Progenitor cell of endocrine pancreas (in vitro differentiated cells): ENCODE measurements at places on chromosomes 1 and 21.

- no peak for DNase-seq
These were observed 103.6 kb upstream of the COL6A1 start for GRCh38 chr21:45877821-45878469.

DNA sequence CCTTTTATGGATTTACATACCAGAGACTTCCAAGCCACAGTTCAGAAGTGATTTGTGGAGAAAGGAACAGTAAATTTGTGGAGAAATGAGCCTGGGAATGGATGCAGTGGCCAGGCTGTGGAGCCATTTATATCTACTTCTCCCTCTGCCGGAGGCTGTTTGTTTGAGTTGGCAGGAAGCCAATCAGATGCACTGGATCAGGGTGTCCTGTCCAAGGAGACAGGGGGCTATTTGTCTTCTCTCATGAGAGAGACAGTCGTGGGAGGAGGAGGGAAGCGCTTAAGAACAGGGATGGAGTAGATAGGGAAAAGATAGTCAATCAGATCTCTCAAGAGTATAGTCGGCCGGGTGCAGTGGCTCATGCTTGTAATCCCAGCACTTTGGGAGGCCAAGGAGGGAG, 2.8 kb upstream of the HAPLN2 start:
- DNase-seq, result no peak

DNA sequence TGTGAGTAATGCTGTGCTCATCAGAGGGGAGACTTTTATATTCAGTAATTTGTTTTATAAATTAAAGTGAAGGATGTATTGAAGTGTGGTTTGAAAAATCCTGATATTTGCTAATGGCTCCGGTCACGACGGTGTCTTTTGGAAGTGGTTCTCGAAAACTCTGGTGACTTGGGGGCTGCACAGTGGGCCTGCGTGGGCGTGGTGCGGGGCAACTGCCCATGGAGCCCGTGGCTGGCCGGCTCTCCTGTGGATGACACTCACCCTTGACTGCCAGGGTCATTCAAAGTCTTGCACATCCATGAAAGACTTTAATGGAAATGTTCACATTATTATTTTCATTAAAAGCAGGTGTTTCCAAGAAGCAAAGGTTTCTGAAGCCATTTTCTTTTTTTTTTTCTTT, 7.7 kb downstream of the FAAP20 start:
- no peak for DNase-seq

DNA sequence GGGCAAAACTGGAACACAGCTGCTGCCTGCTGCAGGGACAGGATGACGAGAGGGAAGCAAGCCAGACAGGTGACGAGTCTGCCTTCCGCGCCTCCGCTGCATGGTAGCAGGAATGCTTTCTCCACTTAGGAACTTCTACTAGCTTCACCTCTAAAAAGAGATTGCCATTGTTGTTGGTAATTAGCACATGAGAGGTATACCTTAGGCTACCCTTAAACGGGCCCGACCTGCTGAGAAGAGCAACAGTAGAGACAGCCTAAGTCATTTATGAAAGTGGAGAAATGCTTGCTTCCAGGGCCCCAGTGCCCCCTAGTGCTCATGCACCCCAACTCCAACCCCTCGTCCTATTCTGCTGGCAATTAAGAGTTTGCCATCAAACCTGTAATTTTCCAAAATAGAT, 96.9 kb upstream of the AKT3 start:
- DNase-seq, result no peak

- DNase-seq, result no peak
These were observed 76.4 kb upstream of the MARK1 start for GRCh38 chr1:220451532-220451931.

- DNase-seq, result no peak
These were observed 1.4 kb downstream of the ZMYM6 start for GRCh38 chr1:35030338-35030737.

DNA sequence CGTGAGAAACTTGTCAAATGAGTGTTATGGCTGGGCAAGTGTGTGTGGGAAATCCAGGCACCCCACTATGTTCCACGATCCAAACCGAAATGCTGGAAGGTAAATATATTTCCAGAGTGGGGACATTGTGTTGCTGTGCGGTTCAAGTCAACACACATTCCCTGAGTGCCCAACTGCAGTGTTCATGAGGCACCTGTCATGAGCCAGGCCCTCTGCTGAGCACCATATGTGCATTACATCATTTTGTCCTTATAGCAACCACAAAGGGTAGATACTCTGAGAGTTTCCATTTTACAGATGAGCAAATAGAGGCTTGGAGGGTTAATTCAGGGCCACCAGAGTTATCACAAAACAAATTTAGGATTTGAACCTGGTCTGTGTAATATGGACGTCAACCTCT, 59.9 kb upstream of the SOD1 start:
- no peak for DNase-seq

GRCh38 chr1:16905110-16905867, 9.5 kb downstream of the RNU1-2 start:
- DNase-seq, result no peak

DNA sequence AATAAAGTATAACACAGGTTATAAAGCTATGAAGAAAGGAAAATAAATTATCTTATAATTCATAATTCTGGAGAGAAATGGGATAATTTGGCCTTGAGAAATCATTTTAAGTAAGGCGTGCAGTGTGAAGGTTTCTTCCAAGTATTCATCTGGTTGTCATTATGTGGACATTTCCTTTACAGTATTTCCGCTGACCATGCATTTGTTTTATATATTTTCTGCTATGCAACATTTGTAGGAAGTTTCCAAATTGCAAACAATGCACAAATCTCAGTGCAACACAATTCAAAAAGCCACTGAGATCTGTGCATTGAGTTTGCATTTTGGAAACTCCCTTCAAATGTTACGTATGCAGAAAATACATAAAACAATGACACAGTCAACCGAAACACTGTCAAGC, 17.8 kb downstream of the ZNF670 start:
- no peak for DNase-seq

DNA sequence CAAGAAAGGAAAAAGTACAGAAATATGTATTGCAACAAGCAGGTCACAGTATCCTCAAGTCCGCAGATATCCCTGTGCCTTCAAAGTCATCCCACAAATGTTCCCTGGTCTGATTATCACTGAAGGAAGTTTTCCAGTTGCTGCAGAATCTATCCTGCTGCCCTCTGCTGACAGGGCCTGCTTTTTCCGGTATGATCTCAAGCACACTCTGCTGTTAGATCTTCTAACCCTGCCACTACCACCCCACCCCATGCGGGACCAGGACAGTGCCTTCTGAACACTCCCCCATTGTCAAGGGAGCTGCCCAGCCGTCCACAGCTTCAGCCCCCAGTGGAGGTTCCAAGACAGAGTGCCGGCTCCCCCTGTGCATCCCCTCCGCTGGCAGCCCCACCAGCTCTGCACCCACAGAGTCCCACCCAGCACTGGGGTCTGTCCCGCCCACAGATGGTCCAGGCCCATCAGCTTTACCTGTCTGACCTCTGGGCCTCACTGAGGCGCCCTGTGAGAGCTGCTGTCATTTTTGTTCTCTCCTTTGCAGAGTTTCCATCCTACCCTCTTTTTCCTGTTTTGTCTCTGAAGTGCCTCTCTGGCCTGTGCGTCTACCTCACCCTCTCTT, 27.9 kb downstream of the FAM163A start:
- no peak for DNase-seq

DNA sequence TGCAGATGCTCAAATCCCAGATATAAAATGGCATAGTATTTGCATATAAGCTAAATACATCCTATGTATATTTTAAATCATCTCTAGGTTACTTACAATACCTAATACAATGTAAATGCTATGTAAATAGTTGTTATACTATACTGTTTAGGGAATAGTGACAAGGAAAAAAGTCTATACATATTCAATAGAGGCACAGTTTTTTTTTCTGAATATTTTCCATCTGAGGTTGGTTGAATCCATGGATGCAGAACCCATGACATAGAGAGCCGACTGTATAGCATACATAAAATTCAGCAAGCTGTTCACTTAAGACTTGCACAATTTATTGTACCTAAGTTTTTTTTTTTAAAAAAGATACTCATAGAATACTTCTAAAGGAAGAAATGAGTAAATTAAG, 6.5 kb downstream of the TAF13 start:
- no peak for DNase-seq

DNA sequence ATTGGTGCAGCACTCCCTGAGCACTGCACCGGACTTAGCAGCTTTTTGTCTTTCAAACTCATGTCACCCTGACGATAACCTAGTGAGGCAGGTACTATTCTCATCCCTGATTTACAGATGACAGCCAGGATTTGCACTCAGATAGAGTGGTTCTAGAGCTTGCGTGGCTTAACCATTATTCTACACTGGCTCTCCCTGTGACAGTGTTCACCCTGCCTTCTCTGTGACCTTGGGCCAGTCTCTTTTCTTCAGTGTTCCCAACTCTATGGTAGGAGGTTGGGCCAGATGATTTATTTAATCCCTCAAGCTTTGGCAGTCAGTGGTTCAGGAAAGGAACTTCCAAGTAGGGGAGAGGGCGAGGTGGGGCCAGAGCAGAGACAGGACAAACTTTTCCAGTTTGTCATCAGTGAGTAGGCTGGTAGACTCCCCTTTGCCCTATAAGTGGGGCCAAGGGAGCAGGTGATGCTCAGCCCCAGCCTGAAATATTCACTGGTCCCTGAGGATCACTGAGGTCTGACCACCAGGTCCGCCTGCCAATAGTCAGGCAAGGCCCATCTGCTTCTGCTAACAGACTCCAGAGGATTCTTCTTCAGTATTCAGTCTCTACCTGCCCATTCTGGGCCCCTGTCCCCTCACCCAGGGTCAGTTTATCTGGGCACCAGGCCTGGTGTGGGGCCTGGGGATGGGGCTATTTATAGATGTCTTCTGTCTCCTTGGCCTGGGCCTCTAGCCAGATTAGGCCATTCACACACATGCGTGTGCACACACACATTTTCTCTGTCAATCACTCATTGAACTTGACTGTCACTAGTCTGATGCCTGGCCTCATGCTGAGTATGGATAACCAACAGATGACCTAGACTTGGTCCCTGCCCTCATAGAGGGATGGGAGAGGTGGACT, 8.8 kb upstream of the FABP3 start:
- DNase-seq, result no peak

GRCh38 chr21:42820616-42821465, 58.5 kb downstream of the WDR4 start:
- DNase-seq, result no peak

DNA sequence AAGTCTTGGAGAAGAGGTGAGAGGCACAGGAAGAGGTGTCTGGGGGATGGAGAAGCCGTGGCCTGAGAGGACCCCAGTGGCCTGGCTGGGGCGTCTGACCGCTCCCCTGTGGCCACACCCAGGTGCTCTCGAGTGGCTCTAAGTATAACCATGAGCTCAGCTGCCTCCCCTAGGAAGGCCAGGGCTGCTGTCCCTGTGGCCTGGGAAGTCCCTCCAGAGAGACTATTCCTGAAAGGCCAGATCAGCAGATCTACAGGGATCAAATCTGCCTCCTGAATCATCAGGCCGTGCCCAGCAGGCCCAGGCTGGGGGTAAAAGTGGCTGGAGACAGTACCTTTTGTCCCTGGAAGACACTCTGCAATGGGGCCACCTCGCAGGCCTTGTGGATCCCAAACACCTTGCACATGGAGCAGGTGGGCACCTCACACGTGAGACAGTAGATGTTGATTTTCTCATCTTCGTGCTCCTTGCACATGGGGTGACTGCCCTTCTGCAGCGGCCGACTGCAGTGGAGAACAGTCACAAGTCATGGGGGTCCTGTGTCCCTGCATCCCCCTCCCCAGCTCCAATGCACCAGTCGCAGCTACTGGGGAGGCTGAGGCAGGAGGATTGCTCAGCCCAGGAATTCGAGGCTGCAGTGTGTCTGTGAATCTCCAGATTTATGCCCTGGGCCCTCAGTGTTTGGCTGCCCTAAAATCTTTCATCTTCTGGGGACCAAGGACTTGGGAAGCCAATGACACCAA, 6.4 kb downstream of the TRIM63 start:
- DNase-seq, result no peak

DNA sequence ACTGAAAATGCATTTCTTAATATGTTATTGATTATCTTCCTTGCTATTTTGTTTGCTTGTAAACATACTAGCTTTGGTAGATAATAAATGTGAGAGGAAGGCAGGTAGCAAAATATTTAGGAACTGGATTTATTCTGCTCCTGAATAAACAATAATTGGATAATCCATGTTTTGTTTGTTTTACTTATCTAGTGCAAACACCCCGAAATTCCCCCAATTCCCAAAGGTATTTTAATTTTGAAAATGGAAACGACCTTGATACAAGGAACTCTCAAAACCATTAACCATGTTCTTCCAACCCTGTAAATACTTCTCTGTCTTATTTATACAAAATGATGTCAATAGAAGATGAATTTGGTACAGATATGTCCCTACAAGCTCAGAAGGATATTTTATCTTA, 3.0 kb downstream of the USH2A start:
- DNase-seq, result no peak

- DNase-seq, result no peak
These were observed 1.8 kb downstream of the FMOD start for GRCh38 chr1:203349166-203349565.
